ENCODE measurements at places on chromosomes 7 and 10.

DNA sequence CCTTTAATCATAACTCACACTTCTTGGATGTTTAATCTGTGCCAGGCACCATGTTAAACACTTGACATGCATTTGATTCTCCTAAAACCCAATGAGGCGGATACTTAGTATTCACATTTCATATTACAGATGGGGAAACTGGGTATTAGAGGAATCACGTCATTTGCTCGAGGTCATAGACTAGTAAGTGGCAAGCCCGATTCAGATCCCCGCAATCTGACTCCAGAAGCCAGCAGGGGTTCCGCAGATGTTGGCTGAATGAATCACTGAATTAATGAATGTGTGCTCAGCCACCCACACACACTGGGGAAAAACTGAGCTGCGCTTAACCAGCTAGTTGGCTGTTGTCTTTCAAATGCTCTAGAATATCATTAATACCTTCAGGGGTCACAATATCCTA, 22.5 kb upstream of the ENO4 start:
- no peak overlapping the region for H3K4me3 ChIP-seq
- no peak overlapping the region for H3K27ac ChIP-seq
- no peak for DNase-seq

DNA sequence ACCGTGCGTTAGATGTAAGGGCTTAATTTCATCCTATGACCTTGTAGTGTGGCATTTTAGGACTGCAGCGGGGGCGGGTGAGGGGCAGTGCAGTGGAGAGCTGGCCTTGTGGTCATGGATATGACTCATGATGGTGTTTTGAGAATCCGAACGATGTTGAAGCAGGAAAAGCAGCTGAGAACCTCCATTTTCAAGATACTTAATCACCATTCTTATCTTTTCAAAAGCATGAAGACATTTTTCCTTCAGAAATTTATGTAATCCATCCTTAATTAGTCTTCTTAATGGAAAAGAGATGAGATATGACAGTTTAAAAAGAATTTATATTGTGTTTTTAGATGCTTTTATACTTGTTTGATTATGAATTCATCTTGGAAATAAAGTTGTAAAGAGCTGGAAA, 9.6 kb downstream of the ATP5F1C start:
- peaks cover 69% of the 10 kb centered on the region for H3K36me3 ChIP-seq
- no peaks in the 10 kb centered on the region for H3K27me3 ChIP-seq
- H3K4me3 ChIP-seq: no peak overlapping the region
- peaks cover 4% of the 10 kb centered on the region for H3K4me1 ChIP-seq

GRCh38 chr10:69049566-69049961, 38.3 kb upstream of the SRGN start:
- H3K27me3 ChIP-seq: no peaks in the 10 kb centered on the region
- H3K36me3 ChIP-seq: no peaks in the 10 kb centered on the region
- DNase-seq: no peak
- no peaks in the 10 kb centered on the region for H3K4me1 ChIP-seq
- H3K4me3 ChIP-seq: no peak overlapping the region

- no peaks in the 10 kb centered on the region for H3K4me1 ChIP-seq
- H3K27ac ChIP-seq: no peak overlapping the region
- peaks cover 5% of the 10 kb centered on the region for H3K27me3 ChIP-seq
- no peak for DNase-seq
- no peaks in the 10 kb centered on the region for H3K36me3 ChIP-seq
Observed at GRCh38 chr7:69246758-69247157, 351.5 kb upstream of the AUTS2 start.

GRCh38 chr10:73211106-73211811, 35.8 kb downstream of the DNAJC9 start:
- no peaks in the 10 kb centered on the region for H3K4me1 ChIP-seq
- H3K4me3 ChIP-seq: no peak overlapping the region
- H3K36me3 ChIP-seq: peaks cover 15% of the 10 kb centered on the region
- no peak overlapping the region for H3K27ac ChIP-seq
- H3K27me3 ChIP-seq: no peaks in the 10 kb centered on the region
- DNase-seq: no peak

DNA sequence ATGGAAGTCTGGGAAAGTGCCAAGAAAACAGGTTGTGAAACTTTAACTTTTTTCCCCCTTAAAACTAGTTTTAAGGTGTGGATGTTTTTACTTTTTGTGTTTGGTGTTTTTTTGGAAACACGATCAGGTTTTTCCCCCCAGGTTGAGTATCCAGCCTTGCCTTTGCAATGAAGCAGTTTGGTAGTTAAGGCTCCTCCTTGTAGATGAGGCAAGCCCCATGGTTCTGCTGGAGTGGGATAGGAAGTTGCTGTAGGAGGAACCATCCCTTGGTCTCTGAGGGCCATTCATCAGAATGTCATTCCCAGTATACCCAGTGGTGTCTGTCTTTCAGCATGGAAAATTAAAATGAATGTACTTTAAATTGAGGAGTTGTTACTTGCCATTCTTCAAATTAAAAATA, 2.7 kb downstream of the CUL1 start:
- no peak overlapping the region for H3K27ac ChIP-seq
- no peak overlapping the region for H3K4me3 ChIP-seq
- no peaks in the 10 kb centered on the region for H3K27me3 ChIP-seq
- H3K36me3 ChIP-seq: no peaks in the 10 kb centered on the region

DNA sequence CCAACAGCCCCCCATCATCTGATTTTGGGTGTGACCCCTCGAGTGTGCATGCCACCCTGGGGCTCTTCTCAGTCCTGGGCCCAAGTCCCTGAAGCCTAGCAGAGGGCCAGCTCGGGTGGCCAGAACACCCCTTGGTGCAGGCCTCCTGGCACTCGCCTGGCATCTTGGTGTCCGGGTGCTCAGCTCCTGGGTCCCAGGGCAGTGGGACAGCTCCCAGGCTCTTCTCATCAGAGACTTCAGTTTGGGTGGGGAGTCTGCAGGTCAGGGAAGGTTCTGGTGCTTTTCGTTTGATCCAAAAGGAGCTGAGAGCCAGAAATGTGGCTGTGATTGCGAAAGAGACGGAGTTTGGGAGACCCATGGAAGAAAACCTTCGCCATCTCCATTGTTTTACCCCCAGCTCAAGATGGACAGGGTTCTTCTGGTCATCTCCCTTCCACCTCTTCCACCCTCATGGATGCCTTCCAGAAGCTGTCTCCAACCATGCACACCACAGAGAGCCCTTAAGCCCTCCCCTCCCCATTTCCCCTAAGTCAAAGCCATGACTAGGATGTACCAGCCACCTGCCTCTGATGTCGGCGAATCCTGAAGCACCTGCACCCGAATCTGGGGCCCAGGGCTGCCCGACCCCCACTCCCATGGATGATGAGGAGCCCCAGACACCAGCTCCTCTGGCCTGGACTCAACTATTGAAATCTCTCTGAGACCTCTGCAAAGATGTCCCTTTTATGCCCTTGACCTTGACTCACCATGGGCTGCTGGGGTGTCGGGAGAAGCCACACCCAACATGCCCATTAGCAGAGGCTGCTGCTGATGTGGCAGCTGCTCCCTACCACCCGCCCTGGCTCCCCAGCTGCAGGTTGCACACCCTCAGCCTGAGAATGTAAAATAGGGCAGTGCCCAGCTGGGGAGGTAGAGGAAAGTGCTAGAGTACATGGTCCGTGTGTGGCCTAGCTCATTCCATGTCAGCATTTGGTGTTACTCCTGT, 55.3 kb downstream of the ADCYAP1R1 start:
- no peaks in the 10 kb centered on the region for H3K36me3 ChIP-seq
- H3K4me3 ChIP-seq: no peak overlapping the region
- peaks cover 3% of the 10 kb centered on the region for H3K27me3 ChIP-seq
- H3K4me1 ChIP-seq: no peaks in the 10 kb centered on the region
- no peak overlapping the region for H3K27ac ChIP-seq

DNA sequence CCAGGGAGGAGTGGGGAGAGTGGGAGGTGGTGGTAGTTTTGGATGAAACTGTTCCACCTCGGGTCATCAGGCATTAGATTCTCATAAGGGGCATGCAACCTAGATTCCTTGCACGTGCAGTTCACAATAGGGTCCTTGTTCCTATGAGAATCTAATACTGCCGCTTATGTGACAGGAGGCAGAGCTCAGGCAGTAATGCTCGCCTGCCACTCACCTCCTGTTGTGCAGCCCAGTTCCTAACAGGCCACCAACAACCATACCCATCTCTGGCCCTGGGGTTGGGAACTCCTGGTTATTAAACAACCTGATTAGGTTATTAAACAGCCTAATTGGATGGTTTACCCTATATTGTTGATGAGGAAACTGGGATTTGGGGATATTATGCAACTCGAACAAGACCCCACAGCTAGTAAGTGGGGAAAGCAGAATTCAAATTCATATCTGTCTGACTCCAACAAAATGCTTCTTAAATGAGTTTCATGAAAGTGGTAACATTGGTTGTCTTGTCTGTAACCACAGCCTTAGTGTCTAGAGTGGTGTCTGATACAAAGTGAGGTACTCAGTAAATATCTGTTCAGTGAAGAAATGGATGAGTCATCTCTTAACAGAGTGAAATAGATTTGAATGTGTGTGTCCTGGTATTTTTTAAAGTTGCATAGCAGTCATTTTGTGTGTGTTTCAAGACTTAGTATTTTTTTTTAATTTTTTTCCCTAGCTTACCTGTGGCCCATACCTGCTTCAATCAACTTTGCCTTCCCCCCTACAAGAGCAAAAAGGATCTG, 101.6 kb downstream of the HECTD2 start:
- no peaks in the 10 kb centered on the region for H3K4me1 ChIP-seq
- H3K36me3 ChIP-seq: peaks cover 5% of the 10 kb centered on the region
- no peaks in the 10 kb centered on the region for H3K27me3 ChIP-seq
- H3K4me3 ChIP-seq: no peak overlapping the region
- H3K27ac ChIP-seq: no peak overlapping the region
- no peak for DNase-seq

GRCh38 chr10:20156511-20156910, 340.3 kb downstream of the PLXDC2 start:
- no peak overlapping the region for H3K27ac ChIP-seq
- no peak for DNase-seq
- no peak overlapping the region for H3K4me3 ChIP-seq
- H3K27me3 ChIP-seq: no peaks in the 10 kb centered on the region
- no peaks in the 10 kb centered on the region for H3K4me1 ChIP-seq

DNA sequence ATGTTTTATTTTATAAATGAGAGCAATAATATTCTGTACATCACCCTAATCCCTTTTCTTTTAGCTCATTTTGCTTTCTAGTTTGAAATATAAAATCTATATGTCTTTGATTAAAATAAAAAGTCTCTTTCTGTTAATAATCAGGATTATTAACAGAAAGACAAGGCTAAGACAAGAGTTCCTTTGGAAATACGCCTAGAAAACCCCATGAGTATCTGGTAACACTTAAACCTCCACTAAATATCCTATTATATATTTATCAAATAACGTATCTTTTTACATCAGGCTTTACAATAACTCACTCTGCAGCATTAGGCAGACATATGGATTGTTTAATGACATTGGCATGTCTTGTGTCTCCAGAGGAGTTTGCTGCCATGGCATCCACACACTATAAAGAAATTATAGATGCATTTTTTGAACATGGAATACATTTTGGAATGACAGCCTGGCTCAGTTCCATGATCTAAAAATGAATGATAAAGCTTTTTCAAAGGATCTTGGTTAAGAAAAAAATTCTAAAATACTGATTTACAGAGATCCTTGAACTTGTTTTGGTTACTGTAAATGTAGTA, 98.7 kb downstream of the TMEM26 start:
- H3K36me3 ChIP-seq: no peaks in the 10 kb centered on the region
- no peaks in the 10 kb centered on the region for H3K27me3 ChIP-seq
- H3K27ac ChIP-seq: no peak overlapping the region
- no peaks in the 10 kb centered on the region for H3K4me1 ChIP-seq

DNA sequence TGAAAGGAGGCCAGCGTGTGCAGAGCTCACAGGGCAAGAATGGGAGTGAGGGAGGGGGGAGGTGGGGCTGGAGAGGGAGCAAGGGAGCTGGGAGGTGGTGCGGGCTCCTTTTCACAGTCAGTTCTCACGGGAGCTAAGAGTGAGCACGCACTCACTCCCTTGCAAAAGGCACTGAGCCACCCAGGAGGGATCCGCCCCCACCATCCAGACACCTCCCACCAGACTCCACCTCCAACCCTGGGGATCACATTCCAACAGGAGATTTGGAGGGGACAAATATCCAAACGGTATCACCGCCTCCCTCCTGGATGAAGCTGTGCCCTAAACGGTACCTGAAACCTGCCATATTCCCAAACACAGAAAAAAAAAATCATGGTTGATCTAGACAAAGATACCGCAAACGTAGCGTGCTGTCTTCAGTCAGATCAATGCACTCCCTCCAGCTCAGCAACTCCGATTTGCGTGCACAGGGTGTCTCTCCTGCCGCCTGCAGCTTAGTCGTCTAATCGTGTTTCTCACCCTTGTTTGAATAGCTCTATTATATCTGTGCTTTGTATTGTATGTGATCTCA, 20.3 kb upstream of the PRKAG2 start:
- H3K36me3 ChIP-seq: no peaks in the 10 kb centered on the region
- no peaks in the 10 kb centered on the region for H3K4me1 ChIP-seq
- no peak overlapping the region for H3K4me3 ChIP-seq
- no peaks in the 10 kb centered on the region for H3K27me3 ChIP-seq
- no peak for DNase-seq

- peaks cover 22% of the 10 kb centered on the region for H3K4me1 ChIP-seq
- H3K4me3 ChIP-seq: no peak overlapping the region
- no peaks in the 10 kb centered on the region for H3K36me3 ChIP-seq
- no peak for DNase-seq
- no peak overlapping the region for H3K27ac ChIP-seq
Observed at GRCh38 chr10:124912101-124912886, 29.6 kb upstream of the ZRANB1 start.

GRCh38 chr7:149690688-149691446, 82.5 kb downstream of the ZNF467 start:
- H3K36me3 ChIP-seq: no peaks in the 10 kb centered on the region
- peaks cover 4% of the 10 kb centered on the region for H3K27me3 ChIP-seq
- no peak overlapping the region for H3K27ac ChIP-seq
- H3K4me3 ChIP-seq: no peak overlapping the region

DNA sequence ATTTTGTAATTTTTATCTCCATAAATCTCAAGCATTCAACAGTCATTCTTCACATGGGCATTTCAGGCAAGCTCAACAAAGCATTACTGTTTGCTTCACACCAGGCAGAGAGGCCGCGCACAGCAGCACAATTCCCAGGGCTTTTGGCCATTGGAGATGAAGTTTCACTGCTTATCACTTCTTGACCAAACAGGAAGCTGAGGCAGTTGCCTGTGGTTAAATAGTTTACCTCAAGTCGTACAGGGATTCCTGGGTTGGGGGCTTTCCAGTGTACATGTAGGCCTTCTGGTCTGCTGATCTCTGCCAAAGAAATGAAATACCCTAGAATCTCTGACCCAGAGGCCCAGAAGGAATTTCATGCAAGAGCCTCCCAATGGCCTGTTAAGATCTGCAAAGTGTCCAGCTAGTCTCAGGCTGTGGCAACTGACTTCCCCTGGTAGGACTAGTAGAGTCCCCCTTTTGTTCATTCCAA, 11.2 kb upstream of the PRDX3 start:
- H3K4me1 ChIP-seq: peaks cover 22% of the 10 kb centered on the region
- no peak overlapping the region for H3K4me3 ChIP-seq
- DNase-seq: peak; percentile 56
- no peaks in the 10 kb centered on the region for H3K36me3 ChIP-seq
- H3K27ac ChIP-seq: peak overlapping the region; percentile 50

DNA sequence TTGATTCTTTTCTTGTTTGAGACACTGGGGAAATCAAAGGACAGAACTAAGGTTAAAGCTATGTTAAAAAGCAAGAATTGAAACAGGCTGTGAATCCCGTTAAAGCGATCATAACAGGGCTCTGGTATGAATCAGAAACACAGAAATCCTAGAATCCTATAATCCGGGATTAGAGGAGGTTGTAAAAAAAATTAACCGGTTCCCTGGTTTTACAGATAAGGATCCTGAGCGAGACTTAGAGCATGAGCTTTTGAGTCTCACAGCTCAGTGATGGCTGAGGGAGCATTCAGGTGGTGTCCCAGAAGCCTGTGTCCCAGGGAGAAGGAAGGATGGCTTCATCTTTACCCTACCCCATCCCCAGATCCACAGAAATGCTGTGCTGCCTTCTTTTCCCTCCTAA, 461.3 kb downstream of the PAXIP1 start:
- 0 out of 2 replicates have a peak, but pooled peaks cover 4% of the 10 kb centered on the region for H3K4me1 ChIP-seq
- H3K4me3 ChIP-seq: no peak overlapping the region
- no peaks in the 10 kb centered on the region for H3K36me3 ChIP-seq
- no peak overlapping the region for H3K27ac ChIP-seq
- no peaks in the 10 kb centered on the region for H3K27me3 ChIP-seq
